ENCODE measurements at places on chromosomes 12 and 14.

- peak; percentile 15 for DNase-seq
Observed at GRCh38 chr12:54945082-54945481, 39.5 kb downstream of the TESPA1 start.

- peak; percentile 50 for DNase-seq
Observed at GRCh38 chr12:83826112-83826511, 1086.5 kb downstream of the SLC6A15 start.

DNA sequence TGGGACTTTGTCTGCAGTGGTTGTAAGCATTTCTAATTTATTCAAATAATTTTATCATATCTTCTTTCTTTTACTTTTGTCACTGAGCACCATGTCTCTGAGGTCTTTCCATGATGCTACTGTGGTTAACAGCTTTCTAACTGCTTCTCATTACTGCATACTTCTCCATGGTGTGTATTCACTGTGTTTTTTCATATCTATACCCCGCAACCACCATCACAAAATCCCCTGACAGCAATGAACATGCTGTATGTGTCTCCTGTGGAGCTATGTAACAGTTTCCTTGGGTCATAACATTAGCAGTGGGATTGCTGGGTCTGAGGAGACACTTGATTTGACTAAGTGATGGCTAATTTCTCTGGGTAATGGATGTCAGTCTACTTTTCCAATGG lies 29.2 kb upstream of the CHST11 start:
- no peak for DNase-seq

GRCh38 chr14:101473795-101474562 lies 87.3 kb upstream of the DIO3 start:
- DNase-seq = no peak

- DNase-seq = peak; percentile 69
Observed at GRCh38 chr12:19575337-19576243, 136.3 kb downstream of the AEBP2 start.

- DNase-seq = no peak
Observed at GRCh38 chr12:88408823-88409222, 171.4 kb downstream of the KITLG start.

GRCh38 chr14:24428628-24429394 lies 657 bp downstream of the CBLN3 start:
- DNase-seq = peak; percentile 33

GRCh38 chr14:24394275-24394674 lies 4.5 kb upstream of the NYNRIN start:
- DNase-seq = no peak

DNA sequence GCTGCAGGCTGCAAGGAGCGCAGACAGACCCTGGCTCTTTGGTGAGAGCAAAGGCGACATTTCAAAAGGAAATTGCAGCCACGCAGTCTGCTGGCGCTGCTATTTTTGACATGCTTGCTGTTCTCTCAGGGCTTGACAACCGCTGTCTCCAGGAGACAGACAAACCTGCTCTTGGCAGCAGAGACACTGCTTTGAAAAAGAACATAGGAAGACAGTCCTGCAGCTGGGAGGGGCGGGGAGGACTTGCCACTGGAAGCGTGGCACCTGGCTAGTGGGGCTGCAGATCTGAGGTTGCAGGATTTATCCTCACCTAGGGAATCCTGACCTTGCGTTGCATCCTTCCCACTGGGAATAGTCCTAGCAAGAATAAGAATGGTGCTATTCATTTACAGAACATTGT lies 91.8 kb upstream of the KCNA1 start:
- no peak for DNase-seq

Data from GM23248 (cell line).